ENCODE measurements at places on chromosomes 3 and 15. TPM values are rescaled to one million over a fixed set of nuclear protein-coding genes. Genes with fewer than 3 reads are reported as not detected.

Gene VPS39
- total RNA-seq = 54.2 TPM

Gene RARRES1
- total RNA-seq = 4.5 TPM

Gene ABCF3
- 47.3 TPM for total RNA-seq

Gene GOLGA6A
- under 0.01 TPM for total RNA-seq

Gene ZPLD1
- total RNA-seq = not detected

Gene AMOTL2
- total RNA-seq = 62.0 TPM

Gene DHX30
- 68.9 TPM for total RNA-seq

Gene HYAL1
- total RNA-seq = 0.41 TPM

Gene KBTBD13
- total RNA-seq = not detected

Gene LOXL1
- 2.4 TPM for total RNA-seq

DNA sequence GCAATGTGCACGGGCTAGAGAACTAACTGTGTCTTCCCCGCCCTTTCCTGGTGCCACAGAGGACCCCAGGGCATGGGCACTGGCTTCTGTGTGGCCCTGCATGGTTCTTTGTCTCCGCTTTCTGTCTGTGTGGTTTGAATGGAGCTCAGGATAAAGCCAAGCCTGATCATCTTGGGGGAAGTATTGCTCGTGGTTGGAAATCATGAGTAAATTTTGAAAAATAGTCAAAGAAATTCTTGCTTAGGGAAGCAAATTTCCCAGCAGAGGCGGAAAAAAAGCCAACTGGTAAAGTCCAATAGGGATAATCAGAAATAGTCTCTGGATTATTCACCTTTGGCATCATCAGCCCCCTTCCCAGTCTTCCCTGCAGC is 55.4 kb downstream of the MAGEF1 start:
- no peak for DNase-seq

DNA sequence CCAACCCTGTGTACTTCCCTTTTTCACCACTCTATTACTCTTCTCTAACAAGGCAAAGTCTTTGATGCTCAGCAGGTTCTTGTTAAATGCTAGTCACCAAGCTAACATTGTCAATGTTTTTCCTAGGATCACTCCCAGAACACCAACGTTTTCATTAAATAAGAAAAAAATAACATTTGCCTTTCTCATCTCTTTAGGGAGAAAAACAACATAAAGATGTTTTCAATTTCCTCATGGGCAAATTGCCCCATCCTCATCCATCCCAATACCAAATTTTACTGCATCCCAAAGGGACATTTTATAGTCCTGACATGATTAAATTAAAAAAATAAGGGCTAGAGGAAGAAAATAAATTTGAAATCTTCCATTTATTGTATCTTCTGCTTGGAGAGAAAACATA is 106.5 kb downstream of the SUCNR1 start:
- DNase-seq = no peak

DNA sequence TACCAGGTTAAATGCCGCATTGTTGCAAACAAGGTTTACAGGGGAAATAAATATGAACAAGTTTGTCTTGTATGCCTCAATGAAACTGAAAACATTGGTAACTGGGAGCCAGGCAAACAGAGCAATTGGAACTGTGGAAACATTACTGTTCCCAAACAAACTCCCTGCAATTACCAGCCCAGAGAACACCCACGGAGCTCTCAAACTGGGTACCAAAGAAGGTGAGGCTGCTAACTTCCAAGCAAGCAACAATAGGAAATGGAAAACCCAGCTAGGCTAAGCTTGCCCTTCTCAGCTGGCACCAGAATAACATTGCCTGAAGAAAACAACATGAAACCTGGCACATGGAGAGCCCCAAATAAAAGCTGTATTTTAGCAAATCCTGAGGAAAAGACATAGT is 218.9 kb upstream of the THRB start:
- no peak for DNase-seq

- DNase-seq = no peak
Measured at GRCh38 chr15:66456211-66456610, 41.4 kb downstream of the SNAPC5 start.

- no peak for DNase-seq
Measured at GRCh38 chr3:142925140-142925539, 36.3 kb upstream of the PCOLCE2 start.

DNA sequence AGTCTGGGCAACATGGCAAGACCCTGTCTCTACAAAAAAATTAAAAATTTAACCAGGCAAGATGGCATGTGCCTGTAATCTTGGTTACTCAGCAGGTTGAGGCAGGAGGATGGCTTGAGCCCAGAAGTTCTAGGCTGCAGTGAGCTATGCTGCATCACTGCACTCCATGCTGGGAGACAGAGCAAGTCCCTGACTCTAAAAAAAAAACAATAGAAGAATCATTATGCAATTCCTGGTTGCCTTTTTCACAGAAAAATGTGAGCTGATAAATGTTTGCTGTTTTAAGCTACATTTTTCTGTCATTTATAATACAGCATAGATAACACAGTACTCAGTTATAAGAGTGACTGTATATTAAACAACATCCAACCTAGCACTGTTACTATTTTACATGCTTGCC is 148.8 kb downstream of the SCAPER start:
- no peak for DNase-seq

DNA sequence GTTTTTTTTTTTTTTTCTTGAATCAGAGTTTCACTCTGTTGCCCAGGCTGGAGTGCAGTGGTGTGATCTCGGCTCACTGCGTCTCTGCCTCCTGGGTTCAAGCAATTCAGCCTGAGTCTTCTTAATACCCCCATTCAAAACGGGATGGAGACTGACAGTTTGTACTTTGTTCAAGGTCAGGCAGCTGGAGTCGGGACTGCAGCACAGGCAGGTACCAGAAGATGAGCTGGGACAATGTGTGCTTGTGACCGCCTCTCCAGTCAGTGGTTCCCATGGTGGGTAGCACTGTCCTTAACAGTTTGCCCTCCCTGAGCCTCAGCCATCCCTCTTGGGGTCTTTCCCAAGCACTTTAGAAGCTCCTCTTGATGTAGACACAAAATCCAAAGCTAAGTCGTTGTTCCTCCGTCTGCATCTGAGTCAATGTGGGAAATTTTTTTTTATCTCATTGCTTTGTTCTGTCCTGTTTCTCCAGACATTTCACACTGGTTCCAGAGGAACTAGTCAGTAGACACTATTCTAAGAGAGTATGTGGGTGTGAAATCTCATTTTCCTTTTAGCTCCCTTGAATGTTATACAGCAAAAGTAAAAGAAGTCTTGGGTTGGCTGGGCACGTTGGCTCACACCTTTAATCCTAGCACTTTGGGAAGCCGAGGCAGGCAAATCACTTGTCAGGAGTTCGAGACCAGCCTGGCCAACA is 5.3 kb upstream of the TTLL13 start:
- DNase-seq = no peak

- no peak for DNase-seq
Measured at GRCh38 chr3:69199942-69200341, 77.5 kb upstream of the LMOD3 start.

DNA sequence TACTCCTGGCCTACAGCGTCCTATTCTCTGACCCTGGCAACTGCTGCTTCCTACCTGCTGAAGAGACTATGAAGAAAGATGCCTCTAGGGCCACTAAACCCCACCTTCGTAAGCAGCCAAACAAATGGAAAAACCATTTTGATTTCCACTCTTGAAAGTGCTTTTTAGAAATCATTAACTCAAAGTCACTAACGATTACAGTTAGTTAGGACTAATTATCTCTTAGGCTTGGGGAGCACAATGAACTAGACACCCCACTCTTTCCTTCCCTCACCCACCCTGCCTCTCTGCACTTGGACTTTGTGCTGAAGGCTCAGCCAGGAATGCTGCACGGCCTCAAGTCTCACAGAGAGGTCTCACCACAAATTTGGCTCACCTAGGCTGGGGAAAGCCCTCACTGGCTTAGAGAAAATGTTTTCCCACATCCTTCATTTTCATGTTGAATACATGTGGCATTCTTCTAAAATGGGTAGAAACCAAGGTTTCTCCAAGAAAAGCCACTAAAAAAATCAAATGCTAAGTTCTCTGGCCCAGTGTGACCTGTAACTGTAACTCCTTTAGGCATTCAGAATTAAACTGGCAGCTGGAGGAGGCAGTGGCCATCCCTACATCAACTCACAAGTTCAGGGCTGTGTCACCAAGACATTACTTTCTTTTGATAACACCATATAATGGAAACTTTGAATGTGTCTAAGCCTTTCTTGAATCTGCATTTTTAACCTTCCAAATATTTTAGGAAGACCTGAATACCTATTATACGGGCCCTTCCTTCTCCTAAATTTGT is 47.1 kb downstream of the NPTN start:
- DNase-seq = no peak

DNA sequence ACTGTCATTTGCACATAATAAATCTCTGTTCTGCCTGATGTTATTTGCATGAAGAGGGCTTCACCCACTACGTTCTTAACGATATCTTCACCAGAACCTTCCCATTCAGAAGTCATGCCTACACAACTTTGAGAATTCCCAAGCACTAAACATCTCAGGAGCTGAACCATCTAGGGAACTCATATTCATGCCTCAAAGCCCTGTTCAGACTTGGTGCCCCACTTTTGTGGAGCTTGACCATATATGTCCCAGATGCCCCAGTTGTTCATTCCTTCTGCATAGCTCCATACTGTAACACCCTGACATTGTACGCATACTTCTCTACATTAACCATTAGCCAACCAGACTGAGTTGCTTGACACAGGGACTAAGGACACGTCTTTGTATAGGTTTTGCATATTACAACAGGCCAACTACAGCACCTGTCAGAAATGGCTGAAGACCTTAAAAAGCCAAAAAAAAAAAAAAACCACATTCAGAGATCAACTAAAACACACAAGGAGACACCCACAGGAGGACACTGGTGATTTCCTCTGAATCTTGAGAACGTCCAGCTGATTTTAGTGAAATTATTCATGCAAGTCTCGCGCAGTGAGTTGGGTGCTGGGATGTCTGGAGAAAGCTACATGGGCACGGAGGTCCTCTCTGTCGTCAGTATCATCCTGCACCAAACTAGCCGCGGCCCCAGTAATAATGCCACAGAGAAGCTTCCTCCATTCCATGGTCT is 141.4 kb downstream of the FOXP1 start:
- DNase-seq = no peak

- no peak for DNase-seq
Measured at GRCh38 chr15:63551400-63551799, 45.8 kb upstream of the FBXL22 start.

GRCh38 chr3:25427563-25427941 is 511 bp upstream of the RARB start:
- no peak for DNase-seq

DNA sequence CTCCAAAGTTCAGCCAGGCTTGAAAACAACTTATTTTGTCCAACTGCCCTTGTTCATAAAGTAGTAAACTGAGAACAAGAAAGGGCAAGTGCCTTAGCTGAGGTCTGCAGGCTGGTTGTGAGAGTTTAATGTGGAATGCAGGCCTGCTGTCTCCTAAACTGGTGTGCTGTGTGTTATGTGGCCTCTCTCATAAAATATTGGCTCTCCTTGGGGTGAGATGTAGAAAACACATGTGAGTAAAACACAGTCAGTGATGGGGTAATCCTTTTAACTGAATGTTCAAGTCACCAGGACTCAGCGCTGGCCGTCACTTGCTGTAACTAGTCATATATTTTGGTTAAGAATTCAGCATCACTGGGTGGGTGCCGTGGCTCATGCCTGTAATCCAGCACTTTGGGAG is 7.1 kb upstream of the ST6GAL1 start:
- DNase-seq = no peak

DNA sequence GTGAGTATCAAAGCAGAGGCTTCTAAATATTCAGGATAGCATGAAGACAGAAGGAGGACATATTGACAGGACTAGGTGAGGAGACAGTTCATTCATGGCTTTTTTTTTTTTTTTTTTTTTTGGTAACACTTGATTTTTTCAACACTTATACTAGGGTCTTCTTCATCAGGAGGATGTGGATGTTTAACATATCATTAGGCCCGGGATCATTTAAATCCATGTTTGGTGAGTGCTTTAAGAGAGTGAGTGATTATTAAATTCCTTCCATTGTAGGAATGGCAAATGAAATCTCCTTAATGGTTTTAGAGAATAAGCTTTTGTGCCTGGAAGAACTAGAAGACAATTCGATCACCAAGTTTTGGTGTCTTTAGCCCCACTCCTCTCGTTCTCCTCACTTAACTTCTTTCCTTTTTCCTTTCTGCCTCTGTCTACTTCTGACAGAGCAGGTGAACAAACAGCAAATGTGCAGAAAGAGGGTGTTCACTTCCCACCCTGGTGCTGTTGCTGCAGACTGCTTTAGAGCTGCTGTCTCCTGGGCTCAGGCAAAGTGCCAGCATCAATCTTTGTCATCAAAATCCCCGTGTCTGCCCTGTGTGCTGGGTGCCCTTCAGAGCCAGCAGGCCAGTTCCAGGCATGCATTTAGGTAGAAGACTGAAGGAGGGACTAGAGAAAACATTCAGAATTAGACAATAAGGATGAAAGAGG is 35.6 kb upstream of the RAB11A start:
- no peak for DNase-seq

DNA sequence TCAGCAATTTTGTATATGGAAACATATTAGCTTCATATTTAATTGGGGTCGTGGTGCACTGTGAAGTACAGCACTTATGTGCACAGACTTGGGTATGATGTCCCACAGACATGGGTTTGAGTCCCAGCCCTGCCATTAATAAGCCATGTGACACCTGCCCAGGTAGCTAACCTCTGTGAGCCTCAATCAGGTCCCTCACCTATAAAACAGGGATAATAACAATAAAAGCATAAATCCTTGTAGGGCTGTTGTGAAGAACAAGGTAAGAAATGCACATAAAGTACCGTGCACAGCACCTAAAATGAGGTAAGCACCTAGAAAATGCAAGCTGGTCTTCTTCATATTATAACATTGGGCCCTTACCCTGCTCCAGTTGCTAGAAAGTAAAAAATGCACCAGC is 173.5 kb upstream of the WNT5A start:
- no peak for DNase-seq

- no peak for DNase-seq
Measured at GRCh38 chr3:128591738-128592426, 58.7 kb downstream of the RPN1 start.

DNA sequence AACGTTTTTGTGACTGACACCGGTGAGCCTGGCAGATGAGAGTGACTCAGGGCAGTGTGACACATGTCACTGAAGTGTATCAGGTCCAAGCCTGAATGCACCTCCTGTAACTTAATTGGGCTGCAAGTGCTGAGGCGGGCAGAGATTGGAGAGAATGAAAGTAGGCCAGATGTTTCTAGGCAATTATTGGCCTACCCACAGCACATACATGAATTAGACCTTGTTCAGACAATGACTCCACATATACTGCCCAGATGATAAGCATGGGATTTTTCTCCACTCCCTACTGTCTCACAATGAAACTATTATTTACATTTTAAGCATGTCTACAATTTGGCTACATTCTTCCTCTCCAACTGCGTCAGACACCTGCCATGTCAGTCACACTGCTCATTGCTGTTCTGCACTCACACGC is 187.3 kb upstream of the ZNF385D start:
- DNase-seq = no peak
